K562 (cell line): ENCODE measurements at places on chromosomes 13 and 19.

GRCh38 chr19:14141041-14141440, 4.7 kb upstream of the ASF1B start:
- no peak for DNase-seq

DNA sequence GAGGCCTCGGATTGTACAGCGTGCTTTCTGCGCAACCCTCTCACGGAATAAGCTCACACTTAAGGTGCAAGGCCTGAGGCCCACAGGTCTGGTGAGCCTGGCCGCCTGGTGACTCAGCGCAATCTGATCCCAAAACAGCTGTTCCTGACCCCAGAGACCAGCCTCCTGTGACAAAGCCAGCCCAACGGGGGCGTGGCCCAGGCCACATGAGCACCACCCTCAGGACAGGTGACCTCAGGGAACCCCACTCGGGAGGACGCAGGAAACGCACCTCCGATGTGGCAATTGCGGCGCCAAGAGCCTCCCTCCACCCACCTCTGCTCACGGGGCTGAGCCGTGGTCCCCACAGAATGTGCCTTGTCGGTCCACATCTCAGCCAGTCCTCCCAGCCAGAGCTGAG, 26.4 kb downstream of the GRTP1 start:
- DNase-seq, result no peak

DNA sequence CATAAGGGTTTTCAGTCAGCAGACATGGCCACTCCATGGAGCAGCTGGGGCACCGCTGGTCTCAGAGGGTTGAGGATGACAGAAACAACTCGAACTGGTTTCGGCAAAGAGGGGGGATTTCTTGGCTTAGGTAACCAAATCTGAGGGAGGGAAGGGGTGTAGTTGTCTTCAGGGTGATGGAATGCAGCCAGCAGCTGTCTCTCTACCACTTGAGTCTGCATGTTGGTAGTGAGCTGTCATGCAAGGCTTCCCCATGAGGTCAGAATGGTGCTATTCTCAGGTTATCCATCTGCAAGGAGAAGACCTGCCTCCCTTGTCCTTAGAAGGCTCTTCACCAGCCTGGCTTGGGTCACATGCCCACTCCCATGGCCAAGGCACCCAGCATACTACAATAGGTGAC, 55.6 kb upstream of the PEG3 start:
- DNase-seq, result no peak

GRCh38 chr19:13600091-13600490, 93.8 kb upstream of the CACNA1A start:
- DNase-seq, result no peak

DNA sequence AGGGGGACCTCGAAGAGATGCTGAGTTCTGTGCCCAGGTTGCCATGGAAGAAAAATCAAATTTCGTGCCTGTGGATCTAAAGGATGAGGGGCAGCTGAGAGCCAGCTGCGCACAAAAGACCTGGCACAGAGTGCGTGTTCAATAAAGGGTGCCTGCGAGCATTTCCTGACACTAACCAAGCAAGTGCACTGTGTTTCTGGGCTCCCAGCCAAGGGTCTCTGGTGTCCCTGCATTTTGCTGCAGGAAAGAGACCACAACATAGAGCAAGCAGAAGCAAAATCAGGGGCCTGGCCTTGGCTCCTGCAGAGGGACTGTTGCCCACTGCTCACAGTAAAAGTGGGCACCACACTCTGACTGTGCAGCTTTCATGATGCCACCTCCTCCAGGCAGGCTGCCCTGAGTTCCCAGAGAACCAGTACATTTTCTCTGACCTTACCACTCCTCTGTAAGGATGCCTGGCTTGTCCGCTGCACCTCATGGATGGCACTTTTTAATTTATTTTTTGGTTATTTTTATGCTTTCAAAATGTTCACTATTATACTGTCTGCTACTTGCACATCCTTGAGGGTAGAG, 70.8 kb upstream of the GPR12 start:
- no peak for DNase-seq

DNA sequence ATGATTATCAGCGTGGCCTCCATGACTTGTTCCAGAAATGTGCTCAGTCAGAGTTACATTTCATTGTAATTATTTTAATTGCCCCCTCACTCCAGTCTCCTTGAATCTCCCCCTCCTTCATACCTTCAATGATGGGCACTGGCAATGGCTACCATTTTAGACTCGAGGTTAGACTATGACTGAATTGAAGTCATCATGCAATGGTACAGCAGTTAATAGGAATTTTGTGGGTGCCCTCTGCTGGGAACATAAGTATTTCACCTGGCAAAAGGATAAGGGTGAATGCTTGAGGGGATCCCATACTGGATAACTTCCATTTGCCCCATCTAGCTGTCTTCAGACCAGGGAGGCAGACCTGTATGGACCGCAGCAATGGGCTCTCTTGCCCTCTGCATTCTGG, 32.2 kb upstream of the USP12 start:
- DNase-seq, result no peak

DNA sequence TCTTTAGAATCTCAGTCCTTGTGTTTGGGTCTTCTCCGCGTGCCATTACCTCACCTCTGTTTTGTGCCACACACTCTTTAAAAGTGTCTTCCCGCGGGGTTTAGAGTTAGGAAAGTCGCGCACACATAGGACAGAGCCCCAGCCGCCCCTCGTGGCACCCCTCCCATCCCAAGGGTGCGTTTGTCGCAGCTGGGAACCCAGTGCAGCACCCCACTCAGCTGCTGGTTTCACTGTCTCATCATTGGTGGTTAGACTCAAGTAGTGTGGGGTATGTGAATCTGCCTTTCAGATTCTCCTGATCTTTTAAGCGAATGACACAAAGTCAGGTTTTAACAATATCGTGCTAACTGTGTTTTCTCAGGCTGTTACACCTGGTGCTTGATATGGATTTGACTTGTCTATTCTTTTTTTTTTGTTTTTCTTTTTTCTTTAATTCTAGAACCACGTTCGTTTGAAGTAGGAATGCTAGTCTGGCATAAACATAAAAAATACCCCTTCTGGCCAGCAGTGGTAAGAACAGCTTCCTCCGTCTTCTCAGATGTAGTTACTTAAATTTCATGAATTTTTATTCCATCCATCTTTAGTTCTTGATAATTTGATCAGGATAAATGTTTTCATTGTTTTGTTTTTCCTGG, 19.5 kb upstream of the NDUFS7 start:
- no peak for DNase-seq

DNA sequence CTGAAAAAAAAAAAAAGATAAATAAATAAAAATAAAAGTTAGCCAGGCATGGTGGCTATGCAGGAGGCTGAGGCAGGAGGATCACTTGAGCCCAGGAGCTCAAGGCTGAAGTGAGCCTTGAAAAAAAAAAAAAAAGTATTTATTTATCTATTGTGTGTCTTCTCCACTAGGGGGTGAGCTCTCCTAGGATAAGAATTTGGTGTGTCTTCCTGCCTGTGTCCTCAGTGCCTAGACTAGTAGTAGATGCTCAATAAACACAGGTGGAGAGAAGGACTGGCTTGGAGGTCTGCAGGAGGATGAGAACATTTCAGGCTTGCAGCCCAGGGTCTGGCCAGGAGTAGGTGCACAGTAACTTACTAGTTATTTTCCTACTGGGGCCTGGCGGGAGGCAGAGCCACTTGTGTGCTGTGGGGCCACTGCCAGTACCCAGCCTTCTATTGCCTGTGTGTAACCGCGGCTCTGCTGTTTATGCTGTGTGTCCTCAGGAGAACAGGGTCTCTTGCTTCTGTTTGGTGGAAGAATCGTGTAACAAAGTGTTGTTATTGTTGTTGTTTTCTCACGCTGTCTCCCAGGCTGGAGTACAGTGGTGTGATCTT, 5.4 kb downstream of the LMTK3 start:
- DNase-seq, result peak; percentile 64

- DNase-seq, result peak; percentile 79
Observed at GRCh38 chr19:12834976-12835757, 788 bp upstream of the RTBDN start.

GRCh38 chr19:28468701-28469459, 744.1 kb downstream of the UQCRFS1 start:
- DNase-seq, result no peak
